ENCODE measurements at places on chromosomes 3 and 15.

- DNase-seq = no peak
These were observed 23.6 kb upstream of the FMN1 start for GRCh38 chr15:33218071-33218491.

DNA sequence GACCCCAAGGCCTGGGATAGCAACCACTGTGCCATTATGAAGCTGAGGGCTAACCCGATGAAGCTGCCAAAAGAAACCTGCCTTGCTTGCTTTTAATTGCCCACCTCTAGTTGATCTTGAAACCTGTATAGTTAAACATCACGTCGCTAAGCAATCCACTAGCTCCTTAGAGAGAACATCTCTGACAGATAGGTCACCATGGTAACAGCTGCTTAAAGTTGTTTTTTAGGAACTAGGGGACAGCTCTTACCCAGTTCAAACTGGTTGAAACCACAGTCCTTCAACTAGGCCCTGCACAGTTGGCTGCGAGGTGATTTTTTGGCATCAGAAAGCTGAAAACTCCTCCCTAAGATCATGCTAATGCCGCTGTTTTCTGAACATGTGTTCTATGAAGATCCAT is 135.7 kb downstream of the EBLN2 start:
- no peak for DNase-seq

GRCh38 chr3:170331143-170331542 is 26.4 kb upstream of the SKIL start:
- no peak for DNase-seq

GRCh38 chr3:33256249-33256648 is 21.0 kb upstream of the FBXL2 start:
- no peak for DNase-seq

DNA sequence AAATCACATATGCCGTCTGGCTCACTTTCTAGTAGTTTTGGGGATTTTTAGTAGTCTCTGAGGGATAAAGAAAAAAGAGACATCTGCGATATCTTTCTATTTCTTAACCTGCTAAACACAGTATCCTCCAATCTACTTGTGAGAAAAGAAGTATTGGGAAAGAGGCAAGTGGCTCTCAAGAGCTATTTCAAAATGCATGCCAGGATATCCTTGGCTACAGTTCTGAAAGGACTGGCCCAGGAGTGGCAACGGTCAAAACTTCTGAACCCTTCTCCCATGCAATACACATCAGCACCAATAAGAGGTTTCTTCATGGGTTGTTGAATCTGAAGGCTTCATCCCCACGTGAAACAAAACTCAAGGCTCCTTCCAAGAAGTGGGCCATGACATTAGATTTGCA is 204.0 kb upstream of the WNT5A start:
- DNase-seq = no peak

DNA sequence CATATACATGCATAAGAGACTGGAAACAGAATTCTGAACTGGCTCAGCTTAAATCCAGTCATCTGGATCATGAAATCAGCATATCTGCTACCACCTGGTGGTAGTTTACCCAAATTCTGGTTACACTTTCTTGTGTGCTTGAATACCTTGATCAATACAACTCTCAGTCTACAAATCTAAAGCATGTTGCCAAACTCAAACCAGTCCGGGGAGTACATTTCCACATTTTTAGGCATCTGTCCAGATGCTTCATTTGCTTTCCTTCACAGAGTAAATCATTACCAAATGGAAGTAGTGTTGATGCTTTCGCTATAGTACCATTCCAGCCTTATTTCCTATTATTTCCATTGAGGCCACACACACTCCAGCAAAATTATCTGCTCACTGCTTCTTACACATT is 126.4 kb downstream of the P2RY1 start:
- DNase-seq = no peak

GRCh38 chr3:112546216-112546759 is 15.5 kb downstream of the ATG3 start:
- no peak for DNase-seq

DNA sequence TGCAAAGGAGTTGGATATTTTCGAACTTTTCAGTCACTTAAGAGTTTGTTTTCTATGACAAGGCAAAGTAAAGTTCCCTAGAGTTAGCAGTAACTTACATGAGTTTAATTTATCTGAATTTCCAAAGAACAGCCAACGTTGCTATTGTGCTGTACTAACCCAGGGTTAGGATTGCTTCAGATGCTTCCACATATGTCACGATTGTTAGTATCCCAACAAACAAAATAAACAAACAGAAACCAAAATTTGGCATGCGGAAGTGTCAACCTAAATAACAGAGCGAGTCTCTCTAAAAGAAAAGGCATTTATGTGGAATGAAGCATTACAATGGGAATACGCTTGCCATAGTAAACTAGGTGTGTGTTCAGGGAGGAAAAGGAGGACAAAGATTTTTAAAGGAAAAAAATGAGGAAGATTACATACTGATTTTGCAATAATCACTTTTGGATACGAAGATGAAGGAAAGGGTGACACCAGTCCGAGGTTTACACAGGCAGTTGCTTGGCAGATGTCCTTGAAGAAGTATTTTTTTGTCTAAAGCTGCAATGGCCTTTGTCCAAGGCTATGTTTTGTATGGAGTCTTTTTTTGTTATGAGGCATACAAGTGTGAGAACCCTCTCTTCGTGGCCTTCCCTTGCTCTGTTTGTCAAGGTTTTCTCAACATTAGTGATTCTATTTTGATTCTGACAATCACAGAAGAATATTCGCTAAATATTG is 267.9 kb downstream of the GABRG3 start:
- DNase-seq = no peak

DNA sequence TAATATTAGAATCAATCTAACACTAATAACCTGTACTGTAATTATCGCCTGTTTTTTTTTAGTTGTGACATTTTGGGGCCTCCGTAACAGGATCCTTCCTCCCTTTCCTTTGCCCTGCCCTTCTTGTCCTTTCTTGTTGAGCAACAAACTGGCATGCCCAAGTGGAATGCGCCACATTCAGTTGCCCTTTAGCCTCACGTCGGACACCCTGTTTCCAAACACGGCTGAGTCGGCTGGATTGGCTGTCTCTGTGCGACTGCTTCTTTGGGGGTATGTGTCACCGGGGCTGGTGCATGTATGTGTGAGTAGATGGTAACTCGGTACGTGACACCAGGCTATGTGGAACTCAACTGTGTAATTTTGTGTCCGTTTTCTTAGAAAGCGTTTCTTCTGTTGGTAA is 24.1 kb downstream of the TRAK1 start:
- no peak for DNase-seq

- DNase-seq = no peak
These were observed 6.6 kb downstream of the PLXNA1 start for GRCh38 chr3:126989316-126990023.

GRCh38 chr3:183460081-183461055 is 31.9 kb upstream of the MCF2L2 start:
- no peak for DNase-seq

DNA sequence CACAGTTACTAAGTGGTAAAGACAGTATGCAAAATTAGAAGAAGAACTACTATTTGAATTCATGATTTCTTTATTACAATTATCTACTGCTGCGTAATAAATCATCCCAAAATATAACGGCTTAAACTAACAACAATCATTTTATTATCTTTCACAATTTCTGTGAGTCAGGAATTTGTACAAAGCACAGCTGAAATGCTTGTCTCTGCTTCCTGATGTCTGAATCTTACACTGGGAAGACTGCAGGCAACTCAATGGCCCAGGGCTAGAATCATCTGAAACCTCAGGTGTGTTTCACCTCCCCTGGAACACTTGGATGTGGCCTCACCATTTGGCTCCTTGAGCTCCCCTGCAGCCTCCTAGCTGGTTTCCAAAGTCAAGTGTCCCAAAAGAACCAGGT is 145.1 kb downstream of the MAGI1 start:
- DNase-seq = no peak

DNA sequence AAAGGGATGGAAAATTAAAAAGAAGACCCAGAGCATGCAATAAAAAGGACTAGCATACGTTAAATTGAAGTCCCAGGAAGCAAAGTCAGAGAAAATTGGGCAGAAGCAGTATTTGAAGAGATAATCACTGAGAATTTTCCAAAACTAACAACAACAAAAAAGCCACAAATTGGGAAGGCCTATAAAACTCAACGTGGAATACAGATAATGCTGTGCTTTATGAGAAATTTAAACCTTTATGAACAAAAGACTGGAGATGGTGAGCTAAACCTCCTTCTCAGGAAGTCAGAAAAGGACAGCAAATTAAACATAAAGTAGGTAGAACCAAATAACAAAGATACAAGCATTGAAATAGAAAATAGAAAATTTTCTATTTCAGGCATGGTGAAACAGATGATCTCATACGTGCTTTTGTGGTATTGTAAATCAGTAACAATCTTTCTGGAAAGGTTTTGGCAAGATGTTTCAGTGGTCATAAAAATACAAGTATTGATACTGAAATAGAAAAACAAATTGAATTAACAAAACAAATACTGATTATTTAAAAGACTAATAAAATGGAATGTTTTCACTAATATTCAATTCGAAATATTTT is 55.6 kb downstream of the LYSMD4 start:
- no peak for DNase-seq

DNA sequence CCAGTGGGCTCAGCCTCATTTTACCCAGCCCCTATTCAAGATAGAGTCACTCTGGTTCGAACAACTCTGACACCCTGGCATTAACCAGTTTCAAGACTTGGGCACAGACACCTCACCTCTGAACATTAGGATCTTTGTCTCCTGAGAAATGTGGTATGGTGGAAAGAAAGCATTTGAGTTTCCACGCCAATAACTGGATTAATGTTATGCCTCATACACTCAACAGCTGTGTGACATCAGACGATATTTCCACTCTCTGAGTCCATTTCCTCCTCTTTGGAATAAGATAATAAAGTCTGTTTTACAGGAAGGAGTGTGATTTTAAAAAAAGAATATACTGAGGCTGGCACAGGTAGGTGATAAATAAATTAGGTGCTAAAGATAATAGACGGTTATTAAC is 121.3 kb upstream of the CHL1 start:
- no peak for DNase-seq

- no peak for DNase-seq
These were observed 309.7 kb upstream of the C2CD4B start for GRCh38 chr15:62474771-62475124.

GRCh38 chr3:102087236-102087635 is 237.9 kb downstream of the NFKBIZ start:
- no peak for DNase-seq

DNA sequence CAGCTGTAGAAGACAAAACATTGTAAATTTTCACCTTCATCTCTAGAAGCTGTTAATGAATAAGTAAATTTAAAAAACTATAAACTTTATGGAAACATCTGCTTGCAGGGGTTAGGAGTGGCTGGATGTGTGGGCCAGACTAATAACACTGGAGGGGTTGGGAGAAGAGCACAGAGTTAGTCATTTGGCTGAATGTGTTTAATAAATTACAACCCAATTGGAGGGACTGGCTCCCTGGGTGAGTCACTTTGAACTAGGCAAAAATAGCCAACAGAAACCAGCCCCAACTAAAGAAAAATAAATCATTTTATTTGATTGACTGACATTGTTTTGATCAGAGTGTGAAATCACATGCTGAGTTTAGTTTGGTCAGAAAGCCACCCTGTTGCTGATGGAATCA is 21.8 kb downstream of the DGKG start:
- no peak for DNase-seq

- DNase-seq = no peak
These were observed 180.1 kb downstream of the RORA start for GRCh38 chr15:61049028-61049427.

GRCh38 chr3:141201122-141201521 is 30.5 kb upstream of the PXYLP1 start:
- no peak for DNase-seq

- no peak for DNase-seq
These were observed 993 bp downstream of the PLCL2 start for GRCh38 chr3:16885593-16886302.

- DNase-seq = no peak
These were observed 3.1 kb upstream of the VPS18 start for GRCh38 chr15:40891138-40891537.

DNA sequence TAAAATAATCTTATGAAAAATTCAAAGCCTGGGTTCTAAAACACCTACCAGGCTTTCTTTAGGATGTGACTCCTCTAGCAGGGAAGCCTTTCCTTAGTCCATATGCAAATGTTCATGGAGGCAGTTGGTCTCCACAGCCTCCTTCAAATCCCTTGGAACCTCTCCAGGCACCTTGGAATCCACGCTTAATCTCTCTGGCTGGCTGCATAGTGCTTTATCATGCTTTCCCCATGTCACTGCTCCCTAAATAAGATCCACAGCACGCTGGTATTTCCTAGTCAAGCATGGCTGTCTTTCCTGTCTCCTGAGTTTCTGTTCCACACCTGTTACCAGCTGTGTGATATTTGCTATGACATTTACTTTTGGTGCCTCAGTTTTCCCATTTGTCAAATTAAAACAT is 71.3 kb downstream of the CLSTN2 start:
- DNase-seq = no peak

GRCh38 chr15:93296759-93297500 is 207.9 kb upstream of the RGMA start:
- DNase-seq = no peak

DNA sequence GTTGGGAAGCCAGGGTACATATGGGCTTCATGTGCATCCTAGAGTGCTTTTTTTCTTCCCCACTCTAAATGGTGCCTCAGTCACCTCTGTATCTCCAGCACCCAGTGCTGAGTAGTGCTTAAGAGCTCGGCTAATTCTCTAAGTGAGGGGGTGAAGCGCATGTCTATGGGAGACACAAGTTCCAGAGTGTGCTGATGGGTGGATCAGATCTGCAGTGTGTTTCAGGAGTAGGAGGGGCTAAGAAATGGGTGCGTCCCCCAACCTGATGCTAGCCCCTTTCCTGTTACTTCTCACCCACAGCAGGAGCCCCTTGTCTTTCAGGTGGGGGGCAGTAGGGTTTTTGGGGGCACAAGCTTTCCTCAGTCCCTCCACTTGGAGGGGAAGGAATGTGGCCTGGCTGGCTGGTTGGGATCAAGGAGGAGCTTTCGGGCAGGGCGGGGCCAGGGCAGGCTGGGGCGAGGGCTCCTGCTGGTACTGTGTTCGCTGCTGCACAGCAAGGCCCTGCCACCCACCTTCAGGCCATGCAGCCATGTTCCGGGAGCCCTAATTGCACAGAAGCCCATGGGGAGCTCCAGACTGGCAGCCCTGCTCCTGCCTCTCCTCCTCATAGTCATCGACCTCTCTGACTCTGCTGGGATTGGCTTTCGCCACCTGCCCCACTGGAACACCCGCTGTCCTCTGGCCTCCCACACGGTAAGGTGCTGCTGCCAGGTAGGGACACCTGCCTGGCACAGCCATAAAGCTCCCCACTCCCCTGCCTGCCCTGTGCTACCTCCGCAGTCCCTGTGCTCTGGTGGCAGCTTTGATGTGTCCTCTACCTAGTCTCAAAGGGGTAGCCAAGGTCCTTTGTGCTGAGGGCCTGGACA is at the start of gene IL17RE:
TSS of gene IL17RE (plus strand) at position 477 of the 866 bp plus-strand sequence. CDS start at position 562, 85 bp downstream.
- DNase-seq = no peak

GRCh38 chr3:192830291-192831110 is 87.2 kb downstream of the MB21D2 start:
- DNase-seq = no peak

DNA sequence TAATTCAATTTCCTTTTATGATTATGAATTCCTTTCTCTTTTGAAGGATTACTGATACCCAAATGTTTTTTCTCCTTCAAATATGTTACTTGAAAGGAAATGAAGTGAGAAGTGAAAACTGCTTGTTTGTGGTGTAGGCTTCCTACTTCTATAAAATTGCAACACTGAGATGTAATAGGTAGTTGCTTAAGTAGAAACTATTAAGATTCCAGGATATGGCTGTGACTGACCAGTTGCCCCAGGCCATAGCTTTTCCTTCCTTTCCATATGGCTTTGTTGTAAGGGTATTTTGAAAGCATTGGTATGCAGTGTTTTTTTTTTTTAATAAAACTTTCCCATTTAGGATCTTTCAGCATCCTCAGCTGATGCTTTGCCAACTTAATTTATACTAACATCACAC is 28.5 kb downstream of the DNAJC13 start:
- DNase-seq = no peak
